ENCODE measurements at places on chromosomes 4 and X.
A peak's percentile ranks its signal among the peaks of the same experiment; 100 is the strongest.

- no peak for DNase-seq
These were observed 155.0 kb upstream of the ANKRD50 start for GRCh38 chr4:124867536-124867935.

GRCh38 chrX:136892412-136892811 lies 11.9 kb upstream of the RBMX start:
- DNase-seq = no peak

- no peak for DNase-seq
These were observed 25.0 kb downstream of the GPR174 start for GRCh38 chrX:79169484-79169883.

GRCh38 chrX:46244451-46244850 lies 300.8 kb downstream of the ZNF674 start:
- DNase-seq = no peak

- peak; percentile 42 for DNase-seq
These were observed 89.7 kb downstream of the ARHGAP10 start for GRCh38 chr4:147821555-147821954.

DNA sequence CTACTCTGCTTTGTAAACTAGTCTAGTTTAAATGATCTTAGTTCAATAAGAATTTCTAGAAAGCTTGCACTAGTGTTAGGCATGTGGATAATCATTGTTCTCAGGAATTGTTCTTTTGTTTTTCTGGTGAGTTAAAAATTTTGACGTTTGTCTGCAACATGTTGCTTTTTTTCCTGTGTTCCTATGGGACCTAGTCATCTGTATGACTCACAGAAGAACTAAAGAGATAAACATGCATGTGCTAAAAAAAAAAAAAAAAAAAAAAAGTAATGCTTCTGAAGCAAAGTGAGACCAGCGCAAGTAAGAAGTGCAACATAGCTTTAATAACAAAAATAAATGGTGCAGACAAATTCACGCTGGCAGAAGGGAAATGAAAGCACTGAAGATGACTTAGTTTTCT lies 471.2 kb downstream of the IQCM start:
- no peak for DNase-seq

- DNase-seq = no peak
These were observed 57.4 kb downstream of the PSAPL1 start for GRCh38 chr4:7377223-7377865.

DNA sequence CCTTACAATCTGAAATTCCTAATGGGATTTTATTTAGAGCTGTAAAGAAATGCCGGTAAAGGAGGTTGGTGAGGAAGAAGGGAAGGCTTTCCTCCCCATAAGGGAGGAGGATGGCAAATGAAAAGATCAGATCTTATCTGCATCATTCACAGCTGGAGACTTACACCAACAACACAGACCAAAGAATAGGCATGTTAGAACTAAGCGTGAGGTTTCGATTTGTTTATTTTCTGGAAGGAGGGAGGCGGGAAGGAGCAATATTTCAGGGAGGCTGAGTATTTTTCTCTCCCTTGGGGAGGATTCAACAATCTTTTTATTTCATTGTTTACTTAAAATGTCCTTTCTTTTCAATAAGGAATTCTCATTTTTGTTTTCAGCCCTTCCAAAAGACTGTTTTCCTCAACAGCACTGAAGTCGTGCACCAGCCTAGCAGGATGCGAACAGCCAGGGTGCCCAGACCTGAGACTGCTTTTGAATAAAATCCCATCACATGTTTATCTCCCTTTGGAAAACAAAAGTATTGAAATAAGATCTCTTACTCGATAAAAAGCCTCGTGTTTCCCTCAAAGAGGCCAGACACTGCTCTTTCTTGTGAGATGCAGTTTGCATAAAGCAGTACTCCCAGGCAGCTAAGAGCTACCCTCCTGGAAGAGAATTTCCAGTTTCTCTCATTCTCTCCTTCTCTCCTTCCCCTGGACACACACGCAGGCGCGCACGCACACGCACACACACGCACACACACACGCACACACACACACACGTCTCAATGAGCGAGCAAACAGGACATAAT lies 236.1 kb downstream of the MGST2 start:
- DNase-seq = no peak

- no peak for DNase-seq
These were observed 3.5 kb downstream of the TMSB4X start for GRCh38 chrX:12978205-12979025.

GRCh38 chr4:23972187-23972586 lies 82.3 kb upstream of the PPARGC1A start:
- no peak for DNase-seq

- no peak for DNase-seq
These were observed 1777.8 kb upstream of the TENM3 start for GRCh38 chr4:180465364-180465763.

GRCh38 chrX:12702509-12703091 lies 88.6 kb upstream of the PRPS2 start:
- DNase-seq = no peak

GRCh38 chr4:123600987-123601904 lies 204.7 kb downstream of the SPRY1 start:
- DNase-seq = no peak

DNA sequence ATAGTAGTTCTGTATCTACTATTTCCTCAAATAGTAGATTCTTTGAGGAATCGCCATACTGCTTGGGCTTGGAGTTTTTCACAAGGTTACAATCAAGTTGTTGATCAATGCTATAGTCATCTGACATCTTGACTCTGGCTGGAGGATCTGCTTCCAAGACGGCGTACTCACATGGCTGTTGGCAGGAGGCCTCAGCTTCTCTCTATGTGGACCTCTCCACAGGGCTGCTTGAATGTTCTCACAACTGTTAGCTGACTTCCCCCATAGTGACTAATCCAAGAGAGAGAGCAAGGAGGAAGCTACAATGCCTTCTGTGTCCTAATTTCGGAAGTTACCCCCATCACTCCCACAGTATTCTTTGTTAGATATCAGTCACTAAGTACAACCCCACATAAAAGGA lies 10.3 kb downstream of the EGFL6 start:
- no peak for DNase-seq

GRCh38 chrX:72539822-72540221 lies 32.8 kb downstream of the HDAC8 start:
- no peak for DNase-seq

DNA sequence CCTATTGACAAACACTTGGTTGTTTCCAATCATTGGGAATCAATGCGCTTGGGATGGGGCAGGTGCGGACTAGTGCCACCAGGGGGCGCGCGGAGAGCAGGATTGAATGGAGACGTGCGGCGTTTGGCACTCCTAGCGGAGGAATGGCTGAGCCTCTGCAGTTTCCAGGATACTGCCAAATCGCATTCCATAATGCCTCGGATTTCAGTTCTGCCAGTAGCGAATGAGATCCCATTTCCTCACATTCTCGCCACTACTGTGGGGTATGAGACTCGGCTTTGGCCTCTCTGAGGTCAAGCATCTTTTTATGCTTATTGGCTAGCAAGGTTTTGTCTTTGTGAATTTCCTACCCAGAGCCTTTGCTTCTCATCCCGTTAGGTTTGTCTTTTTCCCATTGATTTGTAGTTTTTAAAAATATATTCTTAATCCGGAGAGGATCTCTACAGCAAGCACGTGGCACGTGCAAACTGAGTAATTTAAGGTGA lies 28.7 kb downstream of the CLDN34 start:
- peak; percentile 74 for DNase-seq

GRCh38 chrX:74451450-74452198 lies 30.3 kb downstream of the SLC16A2 start:
- DNase-seq = no peak

DNA sequence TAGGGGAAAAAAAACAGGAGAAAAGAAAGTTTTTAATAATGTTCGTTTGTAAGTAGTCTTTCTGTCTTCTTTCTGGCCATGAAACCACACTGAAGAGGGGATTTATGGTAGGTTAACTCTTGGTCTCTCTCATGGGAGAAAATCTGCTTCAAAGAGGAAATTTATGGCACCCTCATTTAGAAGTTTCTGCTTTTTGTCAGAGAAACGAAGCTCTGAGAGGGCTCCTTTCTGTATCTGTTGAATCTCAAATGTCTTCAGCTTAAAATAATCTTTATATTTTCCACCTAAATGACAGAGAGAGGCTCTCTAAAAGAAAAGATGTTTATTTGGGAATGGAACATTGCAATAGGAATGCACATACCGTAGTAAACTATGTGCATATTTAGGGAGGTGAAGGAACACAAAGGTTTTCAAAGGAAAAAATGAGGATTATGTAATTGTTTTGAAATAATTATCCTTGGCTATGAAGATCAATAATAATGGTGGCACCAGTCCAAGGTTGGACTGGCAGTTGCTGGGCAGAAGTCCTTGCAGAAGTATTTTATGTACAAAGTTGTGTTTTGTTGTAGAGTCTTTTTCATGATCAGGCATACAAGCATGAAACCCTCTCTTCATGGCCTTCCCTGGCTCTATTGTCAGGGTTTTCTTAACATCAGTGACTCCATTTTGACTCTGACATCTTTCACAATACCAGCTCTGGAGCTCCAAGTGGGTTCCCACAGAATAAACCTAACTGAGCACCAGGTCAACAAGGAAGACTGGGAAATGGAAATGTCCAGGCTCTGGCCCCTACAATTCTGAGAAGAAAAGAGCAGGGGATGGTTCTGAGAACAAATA lies 53.0 kb upstream of the HPSE start:
- DNase-seq = no peak

- DNase-seq = no peak
These were observed 1.3 kb downstream of the QDPR start for GRCh38 chr4:17510582-17510981.

GRCh38 chr4:14837860-14838259 lies 164.4 kb upstream of the CPEB2 start:
- DNase-seq = no peak

GRCh38 chrX:123049071-123049625 lies 134.9 kb upstream of the GRIA3 start:
- DNase-seq = no peak

GRCh38 chrX:23633834-23634580 lies 33.3 kb upstream of the PRDX4 start:
- peak; percentile 26 for DNase-seq

DNA sequence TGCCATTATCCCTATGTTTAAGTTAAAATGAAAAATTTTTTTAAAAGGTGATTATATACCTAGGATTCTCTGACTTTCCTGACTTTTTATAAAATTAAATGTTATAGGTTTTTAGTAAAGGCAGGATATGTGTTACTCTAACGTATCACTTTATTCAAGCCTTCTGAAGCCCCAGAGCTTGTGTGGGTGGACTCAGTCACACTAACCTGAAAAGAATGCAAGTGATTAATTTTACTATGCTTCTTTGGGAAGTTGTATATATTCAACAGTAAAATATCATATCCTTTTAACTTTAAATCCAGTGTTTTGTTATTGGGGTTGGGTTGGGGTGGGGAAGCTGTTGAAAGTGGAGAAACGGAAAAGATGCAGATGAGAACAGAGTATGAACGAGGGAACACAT lies 22.8 kb downstream of the PDLIM3 start:
- no peak for DNase-seq

GRCh38 chrX:16067886-16068515 lies 55.4 kb upstream of the GRPR start:
- no peak for DNase-seq

- no peak for DNase-seq
These were observed 494.0 kb downstream of the PDGFC start for GRCh38 chr4:156477636-156478035.

DNA sequence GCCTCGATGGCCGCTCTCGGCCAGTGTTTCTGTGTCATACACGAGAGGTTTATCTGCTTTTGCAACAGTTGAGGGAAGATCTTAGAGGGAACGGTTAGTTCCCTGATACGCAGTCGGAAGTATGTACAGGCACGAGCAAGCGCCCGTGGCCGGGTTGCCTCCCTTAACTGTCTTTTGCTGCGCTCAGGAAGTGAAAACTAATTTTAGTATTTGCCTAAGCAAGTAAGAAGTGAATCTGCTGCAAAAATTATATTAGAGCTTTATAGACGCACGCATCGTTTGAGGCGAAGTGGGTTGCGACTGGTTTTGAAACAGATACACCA lies 695 bp downstream of the MTM1 start:
- no peak for DNase-seq

DNA sequence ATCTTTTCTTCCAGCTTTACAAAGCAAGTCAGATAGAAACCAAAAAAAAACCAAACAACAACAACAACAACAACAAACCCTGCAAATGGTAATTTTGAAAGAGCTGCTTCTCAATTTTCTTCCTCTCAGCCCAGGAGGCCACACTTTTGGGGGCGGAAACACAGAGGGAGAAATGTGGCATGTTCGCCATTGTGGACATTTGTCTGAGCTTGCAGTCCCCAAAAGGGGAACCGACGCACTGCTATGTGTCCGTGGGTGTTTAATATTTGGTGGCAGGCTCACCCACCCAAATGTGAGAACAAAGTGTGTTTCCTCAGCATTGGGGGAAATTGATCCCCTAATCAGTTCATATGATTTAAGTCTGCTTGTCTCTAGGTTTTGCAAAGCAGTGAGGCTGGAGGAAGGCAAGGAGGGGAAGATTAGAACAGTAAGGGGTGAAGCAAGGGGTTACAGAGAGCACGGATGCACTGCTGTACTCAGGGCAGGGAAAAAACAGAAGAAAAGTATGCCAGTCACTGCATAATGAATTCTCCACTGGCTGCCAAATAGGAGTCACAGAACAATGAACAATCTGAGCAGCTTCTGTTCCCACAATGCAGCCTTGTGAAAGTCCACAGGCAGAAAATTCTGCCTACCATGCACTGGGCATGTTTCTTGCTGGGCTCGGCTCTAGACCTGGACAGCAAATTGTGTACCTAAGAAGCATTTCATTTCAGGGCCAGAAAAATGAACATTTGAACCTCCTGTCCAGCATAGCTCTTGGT lies 74.7 kb upstream of the GPM6B start:
- DNase-seq = no peak

DNA sequence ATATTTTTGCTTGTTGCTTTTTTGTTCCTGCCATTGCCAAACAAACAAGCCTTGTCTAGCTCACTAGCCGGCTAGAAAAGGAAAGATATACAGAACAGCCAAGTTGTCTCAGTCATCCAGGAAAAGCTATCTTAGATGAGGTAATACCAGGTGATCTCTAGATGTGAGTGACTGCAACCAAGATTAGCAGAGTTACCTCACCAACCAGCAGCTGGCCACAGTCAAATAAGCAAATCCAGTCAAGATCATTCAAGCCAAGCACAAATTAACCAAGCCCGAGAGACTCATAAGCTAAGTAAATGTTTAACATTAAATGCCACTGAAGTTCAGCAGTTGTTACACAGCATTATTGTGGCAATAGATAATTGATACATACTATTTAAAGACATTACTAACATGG lies 108.6 kb downstream of the CENPC start:
- no peak for DNase-seq

GRCh38 chrX:5708251-5708650 lies 520.4 kb downstream of the NLGN4X start:
- DNase-seq = no peak

GRCh38 chr4:37891260-37892159 lies 626 bp downstream of the TBC1D1 start:
- DNase-seq = peak; percentile 76

- DNase-seq = no peak
These were observed 268.3 kb downstream of the PDHA2 start for GRCh38 chr4:96108146-96108545.

DNA sequence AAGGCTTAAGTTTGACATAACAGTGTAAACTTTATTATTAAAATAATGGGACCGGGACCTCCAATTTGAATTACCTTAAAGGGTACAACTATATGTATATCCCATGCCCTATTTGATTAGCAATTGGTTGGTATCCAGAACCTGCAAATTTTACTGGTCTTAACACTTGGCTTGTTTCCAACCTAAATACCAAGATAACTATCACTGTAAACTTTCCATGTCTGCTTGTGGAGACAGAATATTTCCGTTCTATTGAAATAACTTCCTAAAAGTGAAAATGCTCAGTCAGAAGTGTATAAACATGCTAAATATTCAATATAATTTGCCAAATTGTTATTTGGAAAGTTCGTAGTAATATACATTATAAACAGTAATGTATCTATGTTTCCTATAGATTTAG lies 154.0 kb downstream of the TMEM47 start:
- DNase-seq = no peak

Measured in GM13976 (cell line).